ELR (cell line): ENCODE measurements at places on chromosomes 11 and 22.

- DNase-seq: no peak
Observed at GRCh38 chr22:47965896-47966295, 1203.4 kb downstream of the TBC1D22A start.

DNA sequence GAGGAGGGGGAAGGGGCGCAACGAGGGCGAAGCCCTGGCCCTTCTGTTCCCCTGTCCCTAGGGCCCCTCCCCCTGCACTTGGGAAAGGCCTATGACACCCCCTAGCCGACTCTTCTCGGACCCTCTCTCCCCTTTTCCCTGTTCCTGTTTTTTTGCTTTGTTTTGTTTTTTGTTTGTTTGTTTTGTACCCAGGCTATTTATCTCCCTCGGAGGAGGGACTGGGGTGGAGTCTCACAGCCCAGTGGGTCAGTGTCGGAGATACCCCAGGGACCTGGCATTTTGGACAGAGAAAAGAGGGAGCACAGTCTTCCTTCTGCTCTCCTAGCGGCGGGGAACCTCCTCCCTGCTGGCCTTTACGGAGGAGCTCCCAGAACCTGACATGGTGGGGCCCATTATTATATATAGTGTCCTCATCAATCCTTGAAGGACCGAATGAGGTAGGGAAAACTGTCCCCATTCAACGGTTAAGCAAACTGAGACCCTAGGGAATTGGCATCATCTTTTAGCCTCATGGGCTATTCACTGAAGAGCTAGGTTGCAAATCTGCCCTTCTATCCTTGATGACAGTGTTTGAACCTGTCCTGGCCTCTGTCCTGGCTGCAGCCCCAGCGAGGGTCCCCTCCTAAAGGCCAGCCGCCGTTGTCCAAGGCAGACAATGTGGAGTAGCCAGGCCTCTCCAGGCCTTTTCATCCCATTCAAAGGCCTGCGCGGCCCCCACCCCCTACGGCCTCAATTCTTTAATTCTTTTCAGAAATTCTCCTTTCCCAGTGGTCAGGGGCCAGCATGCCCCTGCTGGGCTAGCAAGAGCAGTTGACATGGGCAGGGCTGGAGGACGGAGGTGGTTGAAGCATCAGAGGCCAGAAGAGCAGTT lies 911 bp downstream of the EMID1 start:
- no peak for DNase-seq

GRCh38 chr11:97290464-97291041 lies 900.7 kb downstream of the JRKL start:
- DNase-seq: peak; percentile 9

GRCh38 chr11:8223513-8223900 lies 40.2 kb downstream of the LMO1 start:
- peak; percentile 43 for DNase-seq

DNA sequence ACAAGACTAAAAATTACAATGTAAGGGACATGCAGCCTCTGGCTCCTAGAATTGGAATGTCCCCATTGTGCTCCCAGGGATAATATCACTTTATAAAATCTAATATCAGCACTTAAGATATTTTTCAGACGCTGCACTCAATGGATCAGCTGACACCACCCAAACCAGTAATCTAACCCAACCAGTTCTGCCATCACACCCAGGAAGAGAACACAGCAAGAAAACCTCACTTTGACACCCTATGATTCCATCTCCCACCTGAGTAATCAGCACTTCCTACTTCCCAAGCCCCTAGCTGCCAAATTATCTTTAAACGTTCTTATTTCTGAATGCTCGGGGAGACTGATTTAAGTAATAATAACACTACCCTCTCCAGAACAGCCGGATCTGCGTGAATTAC lies 2.6 kb downstream of the CASP4 start:
- no peak for DNase-seq

- DNase-seq: no peak
Observed at GRCh38 chr11:33478111-33478573, 221.0 kb downstream of the HIPK3 start.
